Activated CD8-positive, alpha-beta memory T cell treated with anti-CD3 and anti-CD28 coated beads for 1 hour (primary cell): ENCODE measurements at places on chromosomes 2 and 18.

DNA sequence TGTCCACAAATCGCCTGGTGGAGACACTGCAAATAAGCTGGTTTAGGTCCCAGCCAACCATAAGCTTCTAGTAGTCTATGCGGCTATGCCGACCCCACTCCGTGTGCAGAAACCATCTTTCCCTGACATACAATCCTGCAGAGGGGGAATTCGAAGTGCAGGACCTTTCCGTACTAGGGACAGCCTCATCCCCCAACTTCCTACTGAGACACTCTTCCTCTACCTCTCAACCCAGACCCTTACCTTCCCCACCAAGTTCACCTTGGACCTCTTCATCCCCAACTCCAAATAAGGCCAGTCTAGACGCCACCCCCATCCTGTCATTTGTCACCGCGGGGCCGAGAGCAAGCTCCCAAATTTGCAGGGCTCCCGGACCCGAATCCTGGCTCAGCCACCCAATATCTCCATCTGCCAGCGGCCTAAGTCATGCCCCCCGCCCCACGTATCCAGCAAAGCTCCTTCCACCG, 496 bp downstream of the SUCLG1 start:
- DNase-seq, result no peak

- DNase-seq, result no peak
Measured at GRCh38 chr18:12463191-12463590, 55.5 kb downstream of the PRELID3A start.

GRCh38 chr18:70292628-70293027, 3.8 kb downstream of the SOCS6 start:
- no peak for DNase-seq

DNA sequence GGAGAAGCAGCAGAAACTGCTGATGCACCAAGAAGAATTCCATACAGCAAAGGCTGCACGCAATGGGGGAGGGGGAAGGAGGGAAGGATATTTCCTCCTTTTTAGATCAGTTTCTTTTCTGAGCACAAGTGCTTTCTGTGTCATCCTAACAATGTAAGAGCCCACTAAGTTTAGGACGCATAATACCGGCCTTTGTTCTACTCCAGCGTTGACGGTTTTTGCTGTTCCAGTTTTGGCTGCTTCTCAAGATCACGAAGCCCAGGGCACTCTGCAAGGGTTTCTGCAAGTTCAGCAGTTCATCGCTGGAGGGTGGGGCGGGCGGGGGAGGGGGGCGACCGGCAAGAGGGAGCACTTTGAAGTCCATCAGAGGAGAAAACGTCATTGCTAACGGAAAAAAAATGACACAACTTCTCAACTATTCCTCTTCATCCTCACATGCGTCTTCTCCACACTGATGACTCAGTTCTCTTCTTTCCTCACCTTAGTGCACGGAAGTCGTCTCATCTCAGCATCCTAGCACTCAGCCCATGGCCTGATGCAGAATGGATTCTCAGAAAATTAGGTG, 8.7 kb downstream of the FAM178B start:
- DNase-seq, result no peak

GRCh38 chr2:238573065-238573778, 146.5 kb downstream of the ASB1 start:
- DNase-seq, result no peak

- DNase-seq, result no peak
Measured at GRCh38 chr2:230865307-230865765, 594 bp downstream of the ITM2C start.

DNA sequence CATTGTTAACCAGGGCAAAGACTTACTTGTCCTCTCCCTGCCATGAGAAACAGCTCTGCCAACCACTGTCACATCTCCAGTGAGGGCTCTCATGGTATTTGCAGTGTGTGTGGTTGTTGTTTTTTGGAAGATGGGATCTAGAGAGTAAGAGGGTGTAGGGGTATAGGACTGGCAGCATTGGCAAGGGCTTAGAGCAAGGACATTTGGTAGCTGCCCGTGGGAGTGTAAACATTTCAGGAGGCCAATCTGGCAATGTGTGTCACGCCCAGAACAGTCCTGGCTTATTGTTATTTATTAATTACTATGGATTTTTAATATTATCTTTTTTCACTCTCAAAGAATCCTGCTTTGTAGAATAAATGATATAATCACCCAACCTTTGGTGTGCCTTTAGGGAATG, 90.5 kb downstream of the TMEM17 start:
- DNase-seq, result no peak

DNA sequence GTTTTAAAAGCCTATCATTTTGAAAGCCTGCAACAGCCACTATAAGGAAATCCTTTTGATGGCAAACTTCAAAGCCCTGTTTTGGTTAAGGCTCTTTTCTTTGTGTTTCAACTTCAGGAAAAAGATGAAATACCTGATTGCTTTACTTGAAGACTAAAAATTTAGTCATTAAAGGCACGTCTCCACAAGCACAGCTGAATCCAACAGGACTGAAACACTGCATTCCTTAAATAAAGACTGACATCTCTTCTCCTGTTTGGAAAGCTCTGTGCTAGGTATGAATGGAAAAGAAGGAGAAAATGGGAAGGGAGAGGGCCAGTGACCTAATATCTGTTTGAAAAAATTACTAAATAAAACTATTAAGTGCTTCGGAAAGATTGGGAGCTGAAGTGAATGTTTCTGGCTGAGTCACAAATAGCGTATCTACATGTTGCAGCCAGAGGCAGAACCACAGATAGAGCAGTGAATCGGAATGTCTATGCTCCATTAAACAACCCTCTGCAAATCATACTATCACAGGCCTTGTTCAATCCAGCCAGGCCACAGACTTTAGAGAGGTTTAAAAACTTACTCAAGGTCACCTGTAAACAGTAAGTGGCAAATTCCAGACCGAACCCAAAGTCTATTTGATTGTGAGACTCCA, 21.1 kb upstream of the RALBP1 start:
- DNase-seq, result no peak

GRCh38 chr2:126761981-126762878, 106.3 kb downstream of the GYPC start:
- no peak for DNase-seq

GRCh38 chr2:137252934-137253333, 487.6 kb downstream of the THSD7B start:
- no peak for DNase-seq
